ENCODE measurements at places on chromosomes 7 and 10.
A peak's percentile ranks its signal among the peaks of the same experiment; 100 is the strongest.

- DNase-seq: no peak
Measured at GRCh38 chr7:147033641-147034040, 917.0 kb downstream of the CNTNAP2 start.

DNA sequence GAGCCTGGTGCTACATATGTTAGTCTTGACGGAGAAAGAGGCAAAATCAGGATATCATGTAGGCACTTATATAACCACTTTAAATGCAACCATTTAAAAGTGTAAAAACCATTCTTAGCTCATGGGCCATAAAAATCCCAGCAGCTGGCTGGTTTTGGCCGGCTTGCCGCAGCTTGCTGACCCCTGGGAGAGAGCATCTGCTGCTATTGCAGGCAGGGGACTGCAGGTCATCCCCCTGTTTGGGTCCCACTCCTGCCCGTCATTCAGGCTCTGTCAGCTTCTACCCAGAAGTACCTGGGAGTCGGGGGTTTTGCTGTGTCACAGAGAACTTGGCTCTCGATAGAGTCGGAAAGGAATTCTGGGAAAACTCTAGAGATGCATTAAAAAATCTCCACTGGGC lies 187.4 kb downstream of the CUX1 start:
- no peak for DNase-seq

GRCh38 chr10:70404787-70405036 lies 767 bp downstream of the EIF4EBP2 start:
- DNase-seq: no peak

GRCh38 chr10:28291881-28292297 lies 11.0 kb downstream of the MPP7 start:
- peak; percentile 30 for DNase-seq

GRCh38 chr10:108911814-108912541 lies 1011.3 kb downstream of the XPNPEP1 start:
- peak; percentile 2 for DNase-seq

- DNase-seq: no peak
Measured at GRCh38 chr10:18140957-18141845, 977 bp downstream of the CACNB2 start.

GRCh38 chr10:20737107-20737506 lies 160.0 kb downstream of the NEBL start:
- DNase-seq: no peak

DNA sequence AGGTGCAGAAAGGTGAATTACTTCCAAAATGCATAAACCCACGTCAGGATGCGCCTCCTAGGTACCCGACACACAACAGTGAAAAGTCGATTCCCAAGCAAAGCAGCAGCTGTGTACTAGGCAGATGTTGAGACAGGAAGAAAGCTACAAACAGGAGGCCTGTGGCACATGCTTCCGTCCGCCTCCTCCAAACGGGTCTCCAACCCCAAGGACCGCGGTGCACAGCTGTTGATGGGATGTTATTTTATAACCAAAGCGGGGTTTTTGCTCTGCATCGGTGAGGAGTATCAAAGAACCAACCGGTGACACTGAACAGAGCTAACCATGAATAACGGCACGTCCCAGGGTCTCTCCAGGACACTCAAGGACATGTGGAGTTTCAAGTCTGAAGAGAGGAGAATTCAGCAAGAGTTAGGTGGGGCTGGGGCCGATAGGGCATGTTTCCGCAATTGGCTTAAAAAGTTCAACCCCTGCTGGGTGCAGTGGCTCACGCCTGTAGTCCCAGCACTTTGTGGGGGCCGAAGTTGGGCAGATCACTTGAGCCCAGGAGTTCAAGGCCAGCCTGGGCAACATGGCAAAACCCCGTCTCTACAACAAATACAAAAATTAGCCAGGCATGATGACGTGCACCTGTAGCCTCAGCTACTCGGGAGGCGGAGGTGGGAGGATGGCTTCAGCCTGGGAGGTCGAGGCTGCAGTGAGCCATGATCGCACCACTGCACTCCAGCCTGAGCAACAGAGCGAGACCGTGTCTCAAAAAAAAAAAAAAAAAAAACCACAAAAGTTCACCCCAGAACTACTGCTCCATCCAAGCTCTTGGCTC lies 108.0 kb downstream of the SMURF1 start:
- DNase-seq: no peak

DNA sequence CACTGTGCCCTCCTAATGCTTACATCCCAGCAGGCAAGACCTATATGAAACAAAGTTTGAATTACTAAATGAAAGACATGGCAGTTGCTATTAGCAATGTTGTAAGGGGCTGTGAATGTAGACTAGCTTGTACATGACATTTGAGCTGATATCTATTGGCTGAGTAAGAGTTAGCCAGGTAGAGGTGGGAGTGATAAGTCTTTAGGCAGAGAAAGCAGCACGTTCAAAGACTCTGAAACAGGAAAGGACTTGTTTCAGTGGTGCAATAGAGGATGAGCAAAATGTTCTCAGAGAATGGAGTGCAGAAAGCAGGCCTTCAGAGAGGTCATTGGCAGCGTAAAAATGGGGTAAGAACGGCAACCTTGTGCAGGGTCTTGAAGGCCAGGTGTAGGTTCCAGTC lies 687.6 kb downstream of the AUTS2 start:
- DNase-seq: no peak

DNA sequence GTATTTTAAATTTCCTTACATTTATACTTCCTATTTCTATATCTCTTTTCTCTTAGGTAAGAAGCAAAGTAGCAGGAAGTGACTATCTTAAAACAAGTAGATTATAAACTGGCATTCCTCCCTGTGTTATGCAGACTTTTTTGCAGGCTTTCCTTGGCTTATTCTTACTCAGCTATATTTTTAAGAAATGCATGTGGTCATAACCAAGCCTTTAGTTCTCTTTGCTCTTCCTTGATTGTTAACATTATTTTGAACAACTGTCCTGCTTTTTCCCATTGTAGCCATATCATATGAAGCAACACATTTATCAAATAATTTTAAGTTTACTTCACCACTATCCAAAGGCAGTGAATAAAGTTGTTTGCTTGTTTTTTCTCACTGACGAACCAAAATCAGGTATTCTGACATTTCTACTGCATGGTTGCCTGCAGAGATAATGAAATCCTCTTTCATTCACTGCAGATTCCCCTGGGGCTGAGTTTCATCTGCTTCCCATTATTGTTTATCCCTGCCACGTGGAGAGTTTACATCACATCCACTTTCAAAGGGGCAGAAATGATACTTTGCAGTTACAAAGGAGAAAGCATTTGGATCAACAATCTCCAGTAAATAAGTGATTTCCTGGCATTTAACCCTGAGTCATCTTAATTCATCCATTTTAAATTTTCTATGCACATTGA lies 389.9 kb upstream of the SEMA3C start:
- DNase-seq: no peak

DNA sequence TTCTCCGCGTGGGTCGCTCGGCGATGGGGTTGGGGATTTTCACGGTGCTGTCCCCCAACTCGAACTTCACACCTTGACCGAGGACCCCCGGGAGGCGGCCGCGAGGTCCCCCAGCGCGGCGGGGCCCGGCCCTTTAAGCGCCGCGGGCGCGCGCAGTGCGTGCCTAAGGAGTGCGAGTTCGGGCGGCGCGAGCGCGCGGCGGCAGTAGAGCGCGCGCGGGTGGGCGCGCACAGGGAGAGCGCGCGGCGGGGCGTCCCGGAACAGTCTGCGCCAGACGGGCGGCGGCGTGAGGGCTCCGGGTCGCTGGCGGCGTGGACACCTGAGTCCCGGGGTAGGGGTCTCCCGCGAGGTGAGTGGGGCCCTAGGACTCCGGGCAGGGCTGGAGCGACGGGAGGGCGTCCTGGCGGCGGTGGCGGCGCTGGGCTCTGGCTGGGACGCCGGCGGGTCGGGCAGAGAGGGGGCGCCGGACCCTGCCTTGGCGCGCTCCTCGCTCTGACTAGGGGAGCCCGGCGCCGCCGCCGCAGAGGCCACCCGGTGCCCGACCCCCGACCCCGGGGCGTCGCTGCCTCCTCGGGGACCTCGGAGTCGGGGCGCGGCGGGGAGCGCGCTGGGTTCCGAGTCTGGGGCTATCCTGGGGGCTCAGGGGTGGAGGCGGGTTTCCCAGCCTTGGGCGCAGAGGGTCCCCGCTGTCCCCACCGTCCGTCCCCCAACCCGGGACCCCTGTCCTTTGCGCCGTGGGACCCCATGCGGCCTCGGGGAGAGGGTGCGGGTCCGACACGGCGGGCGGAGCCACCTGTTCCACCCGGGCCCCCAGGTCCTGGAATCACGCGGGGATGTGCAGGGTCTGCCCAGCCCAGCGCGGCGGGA lies at the start of gene PROSER2:
TSS of gene PROSER2 (plus strand) at position 235 of the 867 bp plus-strand sequence. CDS start 28,722 bp downstream, outside the sequence.
- DNase-seq: peak; percentile 27

DNA sequence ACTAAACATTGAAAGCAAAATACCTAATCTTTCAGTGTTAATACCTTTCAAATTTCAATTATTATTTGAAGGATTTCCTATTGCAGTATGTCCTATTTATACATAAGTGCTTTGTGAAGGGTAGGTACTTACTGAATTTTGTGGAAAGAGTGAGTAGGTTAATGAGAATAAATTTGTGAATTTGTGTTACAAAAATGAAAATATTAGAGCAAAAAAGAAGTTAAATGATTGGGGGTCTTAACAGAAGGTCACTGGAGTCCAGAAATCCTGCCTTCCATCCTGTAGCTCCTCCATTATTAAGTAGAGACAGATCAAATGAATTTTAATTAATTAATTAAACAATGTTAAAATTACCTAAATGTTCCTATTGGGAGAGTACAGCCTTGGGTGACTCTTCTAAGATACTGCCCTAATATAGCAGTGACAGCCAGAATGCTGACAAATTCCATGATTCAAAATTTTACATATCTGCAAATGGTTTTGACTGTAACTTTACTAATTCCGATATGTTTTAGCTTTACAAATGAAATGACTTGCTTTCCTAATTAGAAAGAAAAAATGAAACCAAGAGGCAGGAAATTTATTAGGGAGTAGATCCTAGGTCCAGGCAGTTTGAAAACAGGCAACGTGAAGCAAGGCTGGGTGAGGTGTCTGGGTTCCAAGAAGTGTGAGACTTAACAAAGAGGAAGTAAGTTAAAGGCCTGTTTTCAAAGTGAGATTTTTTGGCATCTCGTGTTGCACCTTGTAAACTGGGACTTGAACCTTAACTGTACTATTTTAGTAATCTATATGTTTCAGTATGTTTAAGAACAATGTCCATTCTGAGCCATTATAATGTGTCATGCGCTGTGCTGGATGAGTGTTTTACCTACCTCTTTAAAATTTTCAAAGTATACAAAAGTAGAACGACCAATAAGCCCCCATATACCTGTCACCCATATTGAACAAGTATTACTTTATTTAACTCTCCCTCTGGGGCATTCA lies 1.5 kb downstream of the PIK3CG start:
- peak; percentile 56 for DNase-seq

DNA sequence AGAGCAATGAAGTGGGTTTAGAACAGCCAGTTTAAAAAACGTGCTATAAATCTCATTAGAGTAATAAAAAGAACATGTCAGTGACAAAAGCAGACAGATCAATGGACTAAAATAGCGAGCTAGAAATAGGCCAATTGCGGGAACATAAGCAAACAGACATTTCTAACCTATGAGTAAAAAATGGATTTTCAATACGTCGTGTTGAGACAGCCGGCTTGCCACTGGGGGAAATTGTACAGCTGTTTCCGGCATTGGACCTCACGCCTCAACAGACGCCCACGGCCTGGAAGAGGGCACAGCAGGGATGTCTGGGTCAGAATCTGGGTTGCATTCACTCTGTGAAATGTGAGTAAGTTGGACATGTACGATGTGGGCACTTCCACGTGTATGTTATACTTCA lies 92.9 kb downstream of the SVOPL start:
- DNase-seq: peak; percentile 63

GRCh38 chr7:35570937-35571336 lies 124.0 kb downstream of the HERPUD2 start:
- no peak for DNase-seq

DNA sequence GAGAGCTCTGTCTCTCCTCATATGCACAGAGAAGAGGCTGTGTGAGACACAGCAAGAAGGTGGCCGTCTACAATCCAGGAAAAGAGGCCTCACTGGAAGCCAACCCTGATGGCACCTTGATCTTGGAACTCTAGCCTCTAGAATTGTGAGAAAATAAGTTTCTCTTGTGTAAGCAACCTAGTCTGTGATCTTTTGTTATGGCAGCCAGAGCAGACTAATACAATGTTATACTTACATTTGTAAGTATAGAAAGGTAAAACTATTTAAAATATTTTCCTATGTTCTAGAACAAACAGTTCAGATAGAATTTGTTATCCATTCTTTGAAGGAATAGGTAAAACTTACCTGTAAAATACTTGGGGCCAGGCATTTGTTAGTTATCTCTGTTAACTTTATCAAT lies 53.3 kb downstream of the LRMDA start:
- no peak for DNase-seq

DNA sequence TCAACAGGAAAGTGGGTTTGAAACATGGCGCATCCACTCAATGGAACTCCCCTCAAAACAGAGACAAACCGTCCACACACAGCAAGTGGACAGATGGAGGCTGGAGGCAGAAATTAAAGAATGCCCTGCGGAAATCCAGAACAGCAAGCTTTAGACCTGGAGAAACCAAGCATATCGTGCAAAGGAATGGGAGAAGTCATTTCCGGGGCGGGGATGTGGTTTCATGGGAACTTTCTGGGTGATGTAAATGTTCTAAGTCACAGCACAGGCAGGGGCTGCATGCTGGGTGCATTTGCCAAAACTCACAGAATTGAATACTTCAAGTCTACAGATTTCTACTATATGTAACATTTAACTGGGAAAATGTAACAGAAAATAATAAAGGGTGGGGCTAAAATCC lies 213.0 kb downstream of the PTPRN2 start:
- no peak for DNase-seq

GRCh38 chr7:114415064-114415989 lies 712 bp downstream of the FOXP2 start:
- no peak for DNase-seq

DNA sequence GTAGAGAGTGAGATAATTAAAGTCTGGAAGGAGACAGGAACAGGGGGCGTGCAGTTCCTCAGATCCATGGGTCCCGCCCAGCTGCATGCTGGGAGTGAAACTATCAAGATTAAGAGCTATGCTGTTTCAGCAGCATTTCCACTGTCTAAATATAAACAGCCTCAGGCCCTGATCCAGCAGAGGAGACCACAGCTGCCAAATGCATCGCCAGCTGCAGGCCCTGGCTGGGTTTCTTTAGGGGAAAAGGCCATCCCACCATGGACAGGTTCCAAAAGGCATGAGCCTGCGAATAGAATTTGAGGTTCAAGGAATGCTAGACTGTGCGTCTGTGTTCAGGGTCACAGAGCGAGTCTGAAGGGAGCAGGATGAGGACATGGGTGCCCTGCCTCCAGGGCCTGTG lies 411.4 kb downstream of the PAXIP1 start:
- DNase-seq: no peak

DNA sequence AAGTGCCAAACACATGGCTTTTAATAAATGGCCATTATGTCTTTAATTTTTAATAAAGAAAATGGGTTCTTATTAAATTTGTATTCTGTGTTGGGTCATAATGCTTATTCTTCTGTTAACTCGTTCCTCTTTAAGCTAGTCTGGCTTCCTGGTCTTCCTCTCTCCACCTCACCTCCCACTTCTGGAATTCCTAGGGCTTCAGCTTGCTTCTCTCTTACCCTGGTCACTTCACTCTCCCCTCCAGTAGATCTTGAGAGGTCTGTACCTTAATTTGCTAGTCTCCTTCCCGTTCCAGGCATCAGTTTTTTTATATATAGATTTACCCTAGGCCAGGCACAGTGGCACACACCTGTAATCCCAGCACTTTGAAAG lies 111.2 kb downstream of the RALA start:
- DNase-seq: no peak
